IPS-NIHi11 (cell line): ENCODE measurements at places on chromosomes 7 and 10.

DNA sequence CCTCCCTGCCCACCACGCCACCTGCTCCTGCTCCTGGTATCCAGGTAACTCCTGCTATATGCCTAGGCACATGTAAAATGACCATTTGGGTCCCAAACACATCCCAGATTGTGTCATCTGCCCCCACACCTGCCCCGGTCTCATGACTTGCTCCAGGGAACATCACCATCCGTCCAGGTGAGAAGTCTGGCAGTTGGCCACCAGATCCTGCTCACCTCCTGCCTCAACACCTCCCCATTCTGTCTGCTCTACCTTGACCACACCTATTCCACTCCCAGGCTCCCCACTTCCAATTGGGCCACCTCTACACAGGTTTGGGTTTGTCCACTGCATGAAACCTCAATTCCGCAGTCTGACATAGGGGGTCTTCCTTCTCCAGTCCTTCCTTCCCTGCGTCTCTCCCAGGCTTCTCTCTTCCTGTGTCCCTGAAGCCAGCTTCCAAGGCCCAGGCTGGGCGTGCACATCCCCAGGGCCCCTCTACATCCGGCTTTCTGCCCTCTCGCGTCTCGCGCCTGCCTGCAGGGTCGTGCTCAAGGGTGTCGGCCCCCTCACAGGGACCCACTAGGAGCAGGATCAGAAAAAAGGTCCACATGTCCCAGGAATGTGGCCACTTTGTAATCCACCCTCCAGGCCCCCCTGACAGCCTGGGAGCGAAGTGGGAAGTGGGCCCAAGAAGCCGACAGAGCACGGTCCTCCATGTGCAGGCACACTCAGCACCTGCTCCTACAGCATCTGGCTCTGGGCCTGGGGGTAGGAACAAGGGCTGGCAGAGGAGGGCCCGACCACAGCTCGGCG, 49.3 kb upstream of the DAGLB start:
- no peak for DNase-seq

DNA sequence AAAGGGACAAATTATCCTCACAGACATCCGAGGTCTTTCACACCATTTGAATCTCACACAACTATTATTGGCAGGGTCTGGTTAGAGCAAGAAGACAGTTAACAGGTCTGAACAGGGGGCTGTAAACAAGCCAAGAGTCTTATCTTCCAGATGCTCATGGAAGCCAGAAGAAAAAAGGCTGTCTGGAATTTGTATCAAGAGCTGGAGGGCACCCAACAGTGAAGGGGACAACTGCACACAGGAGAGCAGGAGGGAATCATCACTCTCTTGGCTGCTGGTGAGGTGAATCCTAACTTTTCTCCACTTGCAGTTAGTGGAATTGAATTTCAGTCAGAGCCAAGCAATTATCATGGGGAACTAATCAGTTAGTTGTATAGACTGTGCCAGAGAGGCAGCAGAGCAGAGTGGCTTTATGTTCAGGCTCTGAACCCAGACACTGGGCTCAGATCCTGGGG, 880.2 kb upstream of the AUTS2 start:
- DNase-seq = no peak

- no peak for DNase-seq
These were observed 30.3 kb downstream of the ELMO1 start for GRCh38 chr7:37418381-37418780.

DNA sequence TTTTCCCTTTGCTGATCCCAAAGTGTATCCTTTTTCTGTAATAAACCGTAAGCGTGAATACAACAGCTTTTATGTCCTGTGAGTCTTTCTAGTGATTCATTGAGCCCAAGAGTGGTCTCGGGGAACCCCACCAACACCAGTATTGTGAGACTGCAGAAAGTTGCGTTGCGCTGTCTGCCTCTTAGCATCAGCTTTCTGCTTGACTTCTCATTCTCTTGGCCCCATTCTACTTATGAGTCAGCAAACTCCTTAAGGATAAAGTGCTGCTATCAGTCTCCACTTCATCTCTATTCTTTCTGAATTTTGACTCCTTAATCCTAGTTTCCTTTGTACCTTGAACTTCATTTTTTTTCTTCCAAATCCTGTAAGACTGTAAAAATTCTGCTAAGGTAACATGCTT, 184.3 kb upstream of the MBL2 start:
- DNase-seq = no peak

DNA sequence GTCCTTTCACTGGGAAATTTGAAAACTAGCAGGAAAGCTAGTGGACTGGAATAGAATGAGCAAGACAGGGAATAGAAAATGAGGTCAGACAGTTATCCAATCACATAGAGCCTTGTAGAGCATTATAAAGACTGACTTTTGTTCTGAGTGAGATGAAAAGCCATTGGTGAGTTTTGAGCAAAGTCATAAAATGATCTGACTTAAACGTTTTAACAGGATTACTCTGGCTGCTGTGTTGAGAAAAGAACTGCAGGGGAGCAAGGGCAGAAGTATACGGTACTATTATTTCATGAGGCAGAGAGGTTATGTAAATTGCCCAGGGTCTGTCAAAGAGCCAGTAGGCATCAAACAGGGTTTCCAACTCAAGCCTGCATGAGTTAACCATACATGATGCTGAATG, 393.4 kb downstream of the TFEC start:
- DNase-seq = no peak

DNA sequence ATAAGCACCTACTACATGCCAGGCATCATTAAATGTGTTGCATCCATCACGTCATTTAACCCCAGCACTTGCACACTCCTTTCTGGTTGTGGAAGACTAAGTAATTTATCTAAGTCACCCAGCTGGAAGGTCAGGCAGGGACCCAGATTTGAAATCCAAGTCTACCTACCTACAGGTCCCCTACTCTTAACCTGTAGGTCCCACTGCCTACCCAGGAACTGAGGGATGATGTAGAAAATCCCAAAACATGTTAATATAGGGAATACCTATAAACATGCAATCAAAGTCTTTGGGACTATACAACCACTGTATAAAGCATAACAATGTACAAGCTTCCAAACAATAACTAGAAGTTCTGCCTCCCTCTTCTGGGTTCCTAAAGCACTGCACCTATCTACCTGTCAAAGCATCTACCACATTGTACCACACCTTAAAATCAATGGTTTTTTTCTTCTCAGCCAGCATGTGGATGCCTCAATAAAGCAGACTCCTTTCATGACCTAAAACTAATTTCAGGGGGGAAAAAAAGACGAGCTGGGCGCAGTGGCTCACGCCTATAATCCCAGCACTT, 5.6 kb downstream of the IL6 start:
- DNase-seq = no peak

DNA sequence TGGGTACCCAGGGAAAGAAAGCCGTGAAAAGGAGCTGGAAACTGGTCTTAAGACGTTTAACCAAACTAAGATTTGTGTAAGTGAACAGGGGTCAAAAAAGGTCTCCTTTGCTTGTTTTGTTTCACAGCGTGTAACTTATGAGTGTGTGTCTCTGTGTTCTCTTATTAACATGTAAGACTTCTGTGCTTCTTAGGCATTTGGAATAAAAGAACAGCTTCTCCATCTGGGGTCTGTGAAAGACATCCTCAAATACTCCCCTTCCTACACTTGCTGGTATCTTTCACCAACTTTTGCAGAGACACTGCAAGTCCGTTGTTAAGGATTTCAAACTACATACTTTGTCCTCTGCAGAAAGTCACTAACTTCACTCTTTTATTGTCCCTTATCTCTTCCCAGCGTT, 615 bp upstream of the NEUROD6 start:
- DNase-seq = no peak

DNA sequence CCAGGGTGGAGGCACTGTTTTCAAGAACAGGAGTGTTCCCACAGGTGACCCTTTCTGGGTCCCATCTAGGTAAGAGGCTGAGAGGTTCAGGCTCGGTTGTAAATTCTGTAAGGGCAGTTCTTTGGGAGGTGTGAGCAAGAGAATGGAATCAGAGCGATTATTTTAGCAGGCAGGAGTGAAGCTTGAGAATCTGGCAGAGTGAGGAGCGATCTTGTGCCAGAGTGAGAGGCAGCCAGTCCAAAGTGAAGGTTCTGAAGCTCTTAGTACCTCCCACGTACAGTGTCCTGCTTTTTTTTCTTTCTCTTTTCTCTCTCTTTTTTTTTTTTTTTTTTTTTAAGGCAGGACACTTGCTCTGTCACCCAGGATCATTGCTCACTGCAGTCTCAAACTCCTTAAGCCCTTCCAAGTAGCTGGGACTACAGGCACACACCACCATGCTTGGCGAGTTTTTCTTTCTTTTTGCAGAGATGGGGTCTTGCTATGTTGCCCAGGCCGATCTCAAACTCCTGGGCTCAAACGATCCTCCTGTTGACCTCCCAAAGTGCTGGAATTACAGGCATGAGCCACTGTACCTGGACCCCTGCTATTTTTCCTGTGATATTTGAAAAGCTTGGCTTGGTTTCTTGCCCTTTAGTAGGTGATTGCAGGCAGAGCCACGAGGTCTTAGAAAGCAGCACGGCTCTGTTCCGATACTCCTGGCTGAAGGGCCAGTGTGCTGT, 10.9 kb downstream of the POR start:
- no peak for DNase-seq

DNA sequence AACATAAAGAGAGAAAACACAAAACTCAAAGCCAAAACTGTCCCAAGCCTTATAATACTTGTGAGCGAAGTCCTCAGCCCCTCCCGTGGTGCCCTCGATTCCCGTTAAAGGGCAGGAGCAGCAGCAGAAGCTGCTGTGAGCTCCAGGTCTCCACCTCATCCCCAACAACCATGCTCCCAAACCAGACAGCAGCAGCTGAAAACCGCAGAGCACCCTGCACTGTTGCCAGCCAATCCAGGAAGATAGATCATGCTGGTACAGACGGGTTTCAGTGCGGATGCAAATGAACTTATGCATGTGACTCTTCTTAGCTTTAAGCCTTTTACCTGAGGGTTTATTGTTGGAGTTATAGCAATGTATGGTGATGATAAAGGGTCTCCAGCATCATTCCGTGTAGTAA, 97.9 kb downstream of the DNAJB6 start:
- no peak for DNase-seq

DNA sequence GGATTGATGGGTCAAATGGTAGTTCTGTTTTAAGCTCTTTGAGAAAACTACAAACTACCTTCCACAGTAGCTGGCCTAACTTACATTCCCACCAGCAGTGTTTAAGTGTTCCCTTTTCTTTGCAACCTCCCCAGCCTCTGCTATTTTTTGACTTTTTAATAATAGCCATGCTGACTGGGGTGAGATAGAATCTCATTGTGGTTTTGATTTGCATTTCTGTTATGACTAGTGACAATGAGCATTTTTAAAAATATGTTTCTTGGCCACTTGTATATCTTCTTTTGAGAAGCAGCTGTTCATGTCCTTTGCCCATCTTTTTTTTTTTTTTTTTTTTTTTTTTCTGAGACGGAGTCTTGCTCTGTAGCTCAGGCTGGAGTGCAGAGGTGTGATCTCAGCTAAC, 155.2 kb upstream of the BMPER start:
- no peak for DNase-seq

DNA sequence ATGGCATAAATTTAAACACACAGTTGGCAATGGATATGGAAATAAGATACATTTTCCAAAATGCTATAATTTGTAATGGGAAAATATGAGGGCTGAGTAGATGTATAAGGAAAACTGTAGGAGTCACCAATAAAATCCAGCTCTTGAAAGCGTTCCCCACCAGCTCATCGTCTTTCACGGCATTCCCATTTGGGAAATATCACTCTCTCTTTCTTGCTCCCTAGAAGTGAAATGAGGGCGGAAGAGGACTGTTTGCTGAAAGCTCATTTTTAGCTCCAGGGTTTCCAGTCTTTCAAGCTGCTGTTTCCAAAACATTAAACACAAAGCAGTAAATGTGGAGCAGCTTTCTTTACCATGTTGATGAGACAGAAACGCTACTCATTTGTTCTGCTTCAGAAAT, 104.6 kb upstream of the SFMBT2 start:
- DNase-seq = no peak

GRCh38 chr10:113124724-113125123, 174.7 kb downstream of the TCF7L2 start:
- no peak for DNase-seq
